ENCODE measurements at places on chromosomes 5 and 9.

GRCh38 chr5:94890907-94891306 lies 272.4 kb downstream of the SLF1 start:
- DNase-seq: no peak

DNA sequence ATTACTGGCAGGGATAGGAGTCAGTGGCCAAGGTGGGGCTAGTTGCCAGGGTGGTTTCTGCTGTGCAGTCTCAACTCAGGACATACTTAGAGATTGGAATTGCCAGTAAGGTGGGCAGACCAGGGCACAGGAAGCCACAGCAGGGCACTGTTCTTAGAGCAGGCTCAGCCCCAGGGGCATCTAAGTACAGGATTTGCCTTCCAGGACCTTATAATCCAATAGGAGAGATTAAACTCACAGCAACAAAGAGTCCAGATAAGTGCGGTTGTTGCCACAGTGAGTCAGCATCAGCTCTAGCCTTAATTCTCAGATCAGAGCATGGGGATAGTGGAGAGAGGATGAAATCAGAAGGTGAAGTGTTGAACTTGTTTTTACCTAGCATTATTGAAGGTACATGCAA lies 265.8 kb upstream of the TRPC7 start:
- no peak for DNase-seq

GRCh38 chr9:86093788-86094555 lies 5.4 kb downstream of the GOLM1 start:
- DNase-seq: no peak

DNA sequence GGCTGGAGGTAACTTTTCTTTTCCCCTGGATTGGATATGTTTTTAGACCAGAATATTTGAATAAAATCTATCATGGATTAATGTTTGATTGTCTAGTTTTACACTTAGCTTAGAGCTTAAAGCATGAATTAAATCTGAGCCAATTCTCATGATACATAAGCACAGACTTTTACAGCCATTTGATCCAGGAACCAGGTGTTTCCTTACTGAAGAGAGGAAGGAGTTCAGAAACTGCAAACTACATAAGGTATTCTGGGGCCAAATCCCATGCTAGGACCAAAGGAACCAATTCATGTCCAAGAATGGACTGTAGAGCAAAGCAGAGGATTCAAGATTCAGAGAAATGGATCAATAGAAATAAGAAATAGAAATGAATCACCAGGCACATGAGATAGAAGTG lies 360.4 kb upstream of the ZNF608 start:
- DNase-seq: no peak

DNA sequence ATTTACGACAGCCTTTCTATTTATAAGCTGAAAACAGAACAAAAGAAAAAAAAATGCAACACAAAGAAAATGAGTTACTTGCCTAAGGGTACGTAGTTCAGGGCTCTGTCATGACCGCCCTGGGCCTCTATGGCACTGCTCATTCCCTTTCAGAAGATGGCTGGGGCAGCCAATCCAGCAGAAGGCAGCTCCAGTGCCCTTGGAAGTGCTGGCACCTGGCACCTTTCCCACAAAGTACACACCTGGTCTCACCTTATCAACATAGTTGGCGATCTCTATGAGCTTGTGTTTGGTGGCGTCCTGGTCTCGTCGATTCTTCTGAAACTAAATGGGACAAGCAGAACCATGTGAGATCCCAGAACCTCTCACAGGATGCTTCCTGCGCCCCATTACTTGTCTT lies 53.2 kb downstream of the NIPAL4 start:
- DNase-seq: no peak

DNA sequence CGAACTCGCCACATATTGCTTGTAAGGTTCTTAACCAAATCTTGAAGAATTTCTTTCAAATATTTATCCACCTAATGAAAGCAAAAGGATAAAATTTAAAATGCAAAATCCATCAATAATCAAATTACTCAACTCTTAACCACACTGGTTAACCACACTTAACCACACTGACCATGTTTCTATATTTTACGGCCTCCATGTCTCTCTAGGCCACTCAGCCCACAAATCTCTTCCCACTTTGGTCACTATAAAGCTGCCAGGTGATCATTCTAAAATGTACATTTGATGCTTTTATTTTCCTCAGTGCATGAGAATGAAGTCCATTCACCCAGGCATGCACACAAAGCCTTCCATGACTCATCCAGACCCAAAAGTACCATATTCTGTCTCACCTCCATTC lies 56.4 kb upstream of the OR2K2 start:
- no peak for DNase-seq

DNA sequence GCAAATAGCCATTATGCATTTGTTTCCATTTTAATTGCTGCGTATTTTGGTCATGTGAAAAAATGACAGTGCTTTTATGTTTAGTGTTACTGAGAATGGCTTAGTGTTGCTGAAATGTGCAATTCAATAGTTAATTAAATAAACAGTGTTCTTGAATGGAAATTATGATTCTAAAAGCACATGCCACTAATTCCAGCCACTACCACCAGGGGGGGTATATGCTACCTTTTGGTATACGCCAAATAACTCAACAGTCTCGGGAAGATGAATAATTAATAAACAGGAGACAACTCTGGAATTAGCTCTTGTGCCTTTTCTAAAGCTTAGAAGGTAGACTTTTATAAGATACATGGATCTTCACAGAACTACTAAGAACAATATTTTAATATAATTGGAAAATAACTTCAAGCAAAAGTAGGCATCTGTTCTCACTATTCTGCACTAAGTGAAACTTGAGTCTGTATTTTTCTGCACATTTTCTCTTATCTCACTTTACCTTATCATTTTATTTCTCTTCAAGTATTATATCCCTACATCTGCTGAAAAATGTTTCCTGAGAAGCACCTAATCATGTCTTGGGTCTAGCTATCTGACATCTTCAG lies 83.5 kb upstream of the MINAR2 start:
- DNase-seq: no peak

DNA sequence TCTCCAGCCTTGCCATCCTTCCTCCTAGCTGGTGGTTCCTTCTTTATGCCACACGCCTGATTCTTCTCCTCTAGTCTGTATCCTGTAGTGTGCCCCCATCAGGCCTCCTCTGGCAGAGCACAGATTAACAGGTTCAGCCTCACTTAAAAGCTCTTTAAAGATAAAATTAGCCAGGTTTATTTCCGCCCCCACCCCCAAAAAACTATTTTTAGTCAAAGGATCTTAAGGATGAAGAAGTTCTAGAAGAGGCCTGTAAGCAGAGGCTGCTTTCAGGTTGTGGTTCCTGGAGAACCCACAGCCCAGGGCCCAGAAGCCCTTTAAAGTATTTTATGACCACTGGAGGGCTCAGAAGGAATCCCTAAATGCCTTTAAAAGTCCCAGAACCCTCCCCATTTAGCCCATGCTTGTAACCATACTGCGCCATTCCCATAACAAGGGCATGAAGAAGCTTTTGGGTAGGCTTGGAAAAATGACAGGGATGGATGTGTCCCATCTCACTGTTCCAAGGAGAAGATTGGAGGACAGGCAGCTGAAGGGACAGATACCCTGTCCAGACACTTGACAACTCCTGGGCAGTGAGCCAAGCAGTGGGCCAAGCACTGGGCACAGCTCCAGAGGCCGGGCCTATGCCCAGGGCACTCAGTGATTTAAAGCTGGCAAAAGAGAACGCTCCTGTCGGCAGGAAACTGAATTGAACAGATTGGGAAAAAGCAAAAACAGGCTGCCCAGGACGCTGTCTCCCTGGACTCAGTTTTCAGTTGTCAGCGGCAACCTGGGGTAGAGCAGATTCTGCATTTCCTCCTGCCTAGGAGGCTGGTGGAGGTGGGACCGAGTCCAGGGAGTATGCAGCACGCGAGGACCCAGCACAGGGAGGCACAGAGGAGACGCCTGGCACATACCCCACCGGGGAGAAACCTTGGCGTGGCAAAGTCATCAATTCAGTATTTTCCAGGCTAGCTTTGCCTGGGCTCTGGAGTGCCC lies 106.3 kb upstream of the SSBP2 start:
- no peak for DNase-seq

GRCh38 chr5:180689775-180690174 lies 40.4 kb upstream of the FLT4 start:
- no peak for DNase-seq

DNA sequence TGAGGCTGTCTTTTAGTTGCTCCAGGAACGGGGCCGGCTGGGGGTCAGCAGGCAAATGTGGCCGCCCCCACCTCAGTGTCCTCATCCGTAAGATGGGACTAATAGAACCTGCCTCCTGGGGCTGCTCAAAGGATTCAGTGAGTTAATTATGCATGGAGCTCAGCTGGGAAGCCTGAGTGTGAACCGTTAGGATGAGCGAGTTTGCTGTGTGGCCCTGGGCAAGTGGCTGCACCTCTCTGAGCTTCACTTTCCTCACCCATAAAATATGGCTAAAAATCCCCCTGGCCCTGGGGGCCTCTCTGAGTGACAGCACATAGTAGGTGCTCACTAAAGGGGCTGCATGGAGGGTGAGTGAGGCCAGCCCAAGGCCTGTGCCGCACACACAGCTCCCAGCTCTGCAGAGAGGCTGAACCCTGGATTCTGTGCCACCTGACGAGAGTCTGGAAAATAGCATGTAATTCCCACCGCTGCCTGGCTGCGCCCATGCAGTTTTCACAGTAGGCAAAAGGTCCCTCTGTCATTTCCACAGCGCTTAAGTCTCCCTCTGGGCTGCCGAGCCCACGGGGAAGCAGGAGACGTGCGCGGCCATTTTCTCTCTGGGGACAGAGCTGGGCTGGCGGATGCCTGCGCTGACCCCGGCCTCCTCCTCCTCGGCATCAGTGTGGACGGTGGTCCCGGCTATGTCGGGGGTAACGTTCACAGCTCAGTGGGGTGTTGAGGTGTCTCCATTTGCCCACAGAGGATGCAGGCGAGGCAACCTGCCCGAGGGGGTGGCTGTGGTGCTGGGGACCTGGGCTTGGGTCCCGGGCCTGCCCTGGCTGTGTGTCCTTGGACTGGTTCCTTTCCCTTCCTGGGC lies 18.2 kb downstream of the ASS1 start:
- DNase-seq: no peak

DNA sequence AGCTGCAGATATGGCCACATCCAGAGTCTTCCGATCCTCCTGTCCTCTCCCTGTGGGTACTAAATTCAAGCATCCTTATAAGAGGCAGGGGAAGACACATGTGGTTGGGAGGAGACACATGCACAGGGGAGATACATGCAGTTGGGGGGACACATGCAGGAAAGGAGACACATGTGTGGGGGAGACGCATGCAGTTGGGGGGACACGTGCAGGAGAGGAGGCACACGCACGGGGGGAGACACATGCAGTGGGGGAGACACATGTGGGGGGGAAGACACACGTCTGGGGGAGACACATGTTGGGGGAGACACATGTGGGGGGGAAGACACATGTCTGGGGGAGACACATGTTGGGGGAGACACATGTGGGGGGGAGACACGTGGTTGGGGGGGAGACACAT lies 21.2 kb upstream of the OLFM1 start:
- DNase-seq: no peak

- no peak for DNase-seq
Measured at GRCh38 chr5:141816598-141817399, 61.4 kb downstream of the PCDH1 start.

- no peak for DNase-seq
Measured at GRCh38 chr5:56432321-56432720, 199.2 kb upstream of the ANKRD55 start.

DNA sequence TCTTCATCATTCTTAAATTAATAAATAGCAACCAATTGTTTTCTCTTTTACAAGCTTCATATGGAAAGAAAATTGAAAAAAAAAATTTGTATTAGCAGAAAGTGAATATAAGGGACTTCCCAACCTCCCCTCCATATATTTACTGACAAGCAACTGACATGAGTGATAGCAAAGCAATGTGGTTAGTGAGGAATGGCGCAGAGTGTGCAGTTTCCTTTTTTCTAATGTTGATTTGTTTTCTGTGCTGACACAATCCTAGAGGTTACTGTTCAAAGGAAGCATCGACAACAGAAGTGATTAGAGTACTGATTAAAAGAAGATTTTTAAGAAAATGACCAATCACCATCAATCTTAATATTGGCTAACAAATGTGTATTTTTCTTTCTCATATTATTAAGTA lies 1.7 kb upstream of the PTGER4 start:
- DNase-seq: no peak

- DNase-seq: no peak
Measured at GRCh38 chr9:34954225-34954624, 3.9 kb upstream of the PHF24 start.

- no peak for DNase-seq
Measured at GRCh38 chr5:40841068-40841805, at the start of gene CARD6. TSS of gene CARD6 (plus strand) at chr5:40841367. CDS start at chr5:40841383, 16 bp downstream.

- no peak for DNase-seq
Measured at GRCh38 chr5:154015071-154015693, 23.5 kb downstream of the FAM114A2 start.

DNA sequence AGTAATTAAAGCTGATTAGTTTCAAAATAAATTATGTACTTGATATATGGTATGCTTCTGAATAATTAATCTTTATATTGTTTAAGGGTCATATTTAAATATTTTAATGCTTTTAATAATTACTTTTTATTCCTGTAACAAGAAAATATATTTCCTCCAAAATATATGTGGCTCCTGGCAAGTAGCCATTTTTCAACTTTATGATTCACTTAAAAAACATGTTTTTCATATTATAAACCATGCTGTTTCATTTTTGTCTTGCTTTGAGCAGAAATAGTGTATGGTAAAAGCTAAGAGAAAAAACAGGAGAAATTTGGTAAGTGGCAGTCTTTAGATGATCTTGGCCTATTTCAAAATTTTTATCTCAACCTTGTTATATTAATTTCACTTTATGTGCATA lies 14.6 kb downstream of the SPATA9 start:
- DNase-seq: no peak

DNA sequence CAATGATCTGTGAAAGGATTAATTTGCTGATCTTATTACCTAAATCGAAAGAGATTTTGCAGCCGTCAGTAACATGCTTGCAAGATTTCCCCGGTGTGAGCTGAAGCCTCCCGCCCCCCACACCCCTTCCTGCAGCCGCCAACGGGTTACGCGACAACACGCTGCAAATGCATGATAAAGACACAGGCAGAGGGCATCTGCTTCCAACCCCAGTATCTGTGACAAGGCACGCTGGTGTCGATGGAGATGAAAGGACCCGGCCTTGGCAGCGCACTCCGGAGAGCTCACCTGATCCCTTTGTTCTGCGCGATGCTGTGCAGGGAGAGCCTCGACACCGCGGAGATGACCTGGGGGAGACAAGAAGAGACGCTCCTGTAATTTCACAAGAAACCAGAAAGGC lies 122.9 kb upstream of the SARDH start:
- no peak for DNase-seq

- DNase-seq: no peak
Measured at GRCh38 chr5:44046619-44047364, 342.4 kb downstream of the FGF10 start.
